ENCODE measurements at places on chromosomes 12 and 14.
A peak's percentile ranks its signal among the peaks of the same experiment; 100 is the strongest.

GRCh38 chr14:22551605-22551997, 37.4 kb downstream of the DAD1 start:
- DNase-seq, result no peak

DNA sequence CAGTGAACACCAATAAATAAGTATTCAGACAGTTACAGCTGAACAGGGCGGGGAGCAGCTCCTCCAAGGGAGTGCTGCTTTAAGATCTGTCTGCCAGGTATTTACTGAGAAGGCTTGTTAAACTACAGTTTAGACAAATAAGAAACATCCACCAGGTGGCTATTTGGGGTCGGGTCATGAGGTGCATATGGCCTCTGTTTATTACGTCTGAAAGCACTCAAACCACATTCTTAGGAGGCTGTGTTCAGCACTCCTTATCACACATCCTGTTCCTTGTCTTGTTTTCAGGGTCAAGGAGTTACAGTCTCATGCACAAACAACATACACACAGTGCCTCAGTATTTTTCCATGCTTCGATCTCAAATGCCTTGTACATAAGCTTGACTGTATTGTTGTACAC, 78.8 kb downstream of the KCNMB4 start:
- DNase-seq, result no peak

DNA sequence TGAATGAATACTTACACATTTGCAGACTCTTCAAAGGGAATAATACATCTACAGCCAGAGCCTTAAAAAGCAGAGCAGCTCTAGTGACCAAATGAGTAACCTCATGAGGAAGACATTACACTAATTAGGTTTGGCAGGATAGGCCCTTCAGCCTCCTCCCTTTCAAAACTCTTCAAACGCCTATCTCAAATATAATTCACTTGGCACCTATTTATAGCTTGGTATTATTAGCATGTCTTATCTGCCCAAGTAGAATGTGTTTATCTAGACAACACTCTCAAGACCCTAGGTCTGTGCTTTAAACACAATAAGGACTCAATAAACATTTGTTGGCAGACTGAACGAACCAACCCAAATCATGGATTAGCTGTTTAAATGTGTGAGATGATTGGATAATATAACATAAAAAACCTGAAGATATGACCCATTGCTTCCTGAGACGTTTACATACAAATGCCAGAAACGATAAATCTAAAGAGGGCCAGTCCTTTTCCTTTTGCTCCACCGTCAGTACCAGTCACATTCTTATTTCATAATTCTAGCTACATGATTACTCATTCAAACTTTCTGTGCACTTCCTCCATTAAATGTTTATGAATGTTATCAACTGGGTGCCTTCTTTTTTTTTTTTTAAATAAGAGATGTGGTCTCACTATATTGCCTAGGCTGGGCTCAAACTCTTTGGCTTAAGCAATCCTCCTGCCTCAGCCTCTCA, 123.3 kb downstream of the CEP83 start:
- peak; percentile 1 for DNase-seq

DNA sequence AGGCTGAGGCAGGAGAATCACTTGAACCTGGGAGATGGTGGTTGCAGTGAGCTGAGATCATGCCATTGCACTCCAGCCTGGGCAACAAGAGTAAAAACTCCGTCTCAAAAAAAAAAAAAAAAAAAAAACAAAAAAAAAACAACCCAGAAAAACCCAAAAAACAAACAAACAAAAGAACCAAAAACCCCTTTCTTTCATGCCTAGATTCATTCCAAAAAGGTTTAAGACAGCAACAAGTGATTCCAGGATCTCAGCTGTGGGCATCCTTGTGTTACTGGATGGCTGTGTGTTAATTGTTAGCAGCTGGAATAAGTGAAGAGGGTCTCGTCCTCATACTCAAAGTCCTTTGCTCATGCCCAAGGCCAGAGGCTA, 9.4 kb downstream of the GPRC5A start:
- no peak for DNase-seq

GRCh38 chr14:76015668-76016067, 30.1 kb downstream of the IFT43 start:
- no peak for DNase-seq

GRCh38 chr12:32902287-32902997, 5.9 kb upstream of the PKP2 start:
- DNase-seq, result no peak

- DNase-seq, result no peak
Observed at GRCh38 chr14:103031956-103032355, 25.4 kb downstream of the CDC42BPB start.

DNA sequence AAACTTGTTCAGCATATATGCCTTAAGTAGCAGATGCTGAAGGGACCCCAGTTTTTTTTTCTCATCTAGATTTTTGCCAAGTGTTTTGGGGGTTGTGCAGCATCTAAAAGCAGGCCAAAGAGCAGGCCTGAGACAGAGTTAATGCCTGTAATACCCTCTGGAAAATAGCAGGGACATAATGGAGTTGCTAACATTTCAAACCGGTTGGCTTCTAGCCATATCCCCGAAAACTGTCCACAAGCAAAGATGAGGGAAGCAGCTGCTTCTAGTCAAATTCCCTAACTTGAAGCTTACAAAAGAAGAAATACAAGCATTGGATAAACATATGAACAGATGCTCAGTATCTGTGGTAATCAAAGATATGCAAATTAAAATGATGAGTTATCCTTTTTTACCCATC, 52.1 kb upstream of the AEBP2 start:
- DNase-seq, result no peak

- peak; percentile 84 for DNase-seq
Observed at GRCh38 chr12:108629824-108630476, 3.7 kb downstream of the SELPLG start.

GRCh38 chr12:120102189-120103043, 14.1 kb downstream of the RAB35 start:
- DNase-seq, result no peak

DNA sequence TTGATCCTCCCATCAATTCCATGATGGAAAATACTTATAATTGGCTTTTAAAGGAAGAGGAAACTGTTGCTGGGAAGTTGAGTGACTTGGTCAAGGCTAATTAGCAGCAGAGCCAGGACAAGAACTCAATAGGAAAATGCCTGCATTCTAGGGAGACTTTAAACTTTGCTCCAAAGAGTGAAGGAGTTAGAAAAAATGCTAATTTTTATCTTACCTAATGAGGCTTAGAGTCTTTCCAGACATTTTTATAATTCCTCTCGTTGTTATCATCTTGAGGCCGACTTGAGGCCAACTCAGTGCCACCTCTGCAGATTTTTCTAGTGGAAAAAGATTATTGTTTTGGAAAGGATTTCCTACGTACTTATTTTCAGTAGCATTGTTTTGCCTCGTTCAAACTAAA, 344.6 kb downstream of the ETNK1 start:
- DNase-seq, result no peak

- no peak for DNase-seq
Observed at GRCh38 chr14:55819610-55820304, 239.8 kb downstream of the KTN1 start.

DNA sequence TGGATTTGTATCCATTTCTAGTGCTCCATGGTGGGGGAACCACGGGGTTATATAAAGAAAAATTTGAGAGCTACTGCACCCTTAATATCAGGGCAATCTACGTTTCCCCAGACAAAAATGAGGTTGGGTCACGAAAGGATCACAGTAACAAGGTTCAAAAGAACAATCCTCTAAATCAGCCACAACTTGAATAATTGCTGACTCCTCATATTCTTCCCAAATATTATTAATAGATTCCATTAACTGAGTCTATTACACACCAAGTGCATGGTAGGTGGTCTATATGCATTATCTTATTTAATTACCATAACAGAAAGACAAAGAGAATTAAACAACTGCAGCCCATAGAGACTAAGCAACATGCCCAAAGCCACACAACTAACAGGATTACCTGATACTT, 438.2 kb downstream of the ETNK1 start:
- no peak for DNase-seq

DNA sequence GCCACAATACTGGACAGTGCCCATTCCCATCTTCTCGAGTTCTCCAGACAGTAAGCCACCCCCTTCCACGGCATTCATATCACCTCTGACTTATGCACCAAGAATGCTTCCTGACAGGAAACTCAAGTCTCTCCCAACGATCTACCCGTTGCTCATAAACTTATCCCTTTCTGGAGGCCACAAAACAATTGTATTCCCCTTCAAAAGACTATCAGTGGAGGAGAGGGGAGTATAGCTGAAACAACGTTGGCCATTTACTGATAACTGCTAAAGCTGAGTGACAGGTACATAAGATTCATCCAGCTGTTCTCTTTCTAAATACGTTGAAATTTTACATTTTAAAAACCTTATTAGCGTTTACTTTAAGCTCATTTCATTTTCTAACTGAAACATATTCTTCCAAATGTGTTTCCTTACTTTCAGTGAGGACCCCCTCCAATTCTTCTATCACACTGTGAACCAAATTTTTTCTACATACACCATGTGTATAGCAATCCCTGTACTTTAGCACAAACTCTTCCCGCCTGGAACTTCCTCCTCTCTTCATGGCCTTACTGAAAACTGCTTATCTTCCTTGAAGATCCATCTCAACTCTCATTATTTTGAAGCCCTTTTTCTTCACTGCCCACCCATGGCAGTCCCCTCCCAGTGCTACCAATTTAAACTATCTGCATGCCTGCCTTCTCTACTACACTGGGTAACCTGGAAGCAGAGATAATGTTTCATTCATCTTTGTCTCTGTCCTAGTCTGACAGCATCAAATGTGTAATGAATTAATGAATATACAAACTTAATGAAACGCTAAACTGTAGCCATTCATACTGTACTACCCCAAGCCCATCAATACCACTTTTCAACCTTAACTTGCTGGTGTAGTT, 28.8 kb downstream of the ATXN2 start:
- DNase-seq, result peak; percentile 86

DNA sequence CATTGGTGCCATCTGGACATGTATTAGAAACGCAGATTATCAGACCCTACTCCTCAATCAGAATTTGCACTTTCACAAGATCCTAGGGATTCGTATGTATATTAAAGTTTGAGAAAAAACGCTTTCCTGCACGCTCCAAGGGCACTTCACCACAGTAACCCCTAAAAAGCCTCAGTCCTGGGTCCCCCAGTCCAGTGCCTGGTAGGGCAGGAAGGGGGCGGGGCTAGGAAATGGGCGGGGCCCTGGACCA, 369 bp downstream of the DEPDC4 start:
- no peak for DNase-seq

- DNase-seq, result no peak
Observed at GRCh38 chr14:56092763-56093162, 25.4 kb upstream of the PELI2 start.

- DNase-seq, result peak; percentile 88
Observed at GRCh38 chr14:22545842-22546721, 42.9 kb downstream of the DAD1 start.

GRCh38 chr12:119700078-119700477, 32.1 kb downstream of the PRKAB1 start:
- DNase-seq, result no peak

- no peak for DNase-seq
Observed at GRCh38 chr14:76727384-76727783, 33.9 kb upstream of the VASH1 start.

- DNase-seq, result no peak
Observed at GRCh38 chr12:123286652-123287373, 15.2 kb upstream of the CDK2AP1 start.

DNA sequence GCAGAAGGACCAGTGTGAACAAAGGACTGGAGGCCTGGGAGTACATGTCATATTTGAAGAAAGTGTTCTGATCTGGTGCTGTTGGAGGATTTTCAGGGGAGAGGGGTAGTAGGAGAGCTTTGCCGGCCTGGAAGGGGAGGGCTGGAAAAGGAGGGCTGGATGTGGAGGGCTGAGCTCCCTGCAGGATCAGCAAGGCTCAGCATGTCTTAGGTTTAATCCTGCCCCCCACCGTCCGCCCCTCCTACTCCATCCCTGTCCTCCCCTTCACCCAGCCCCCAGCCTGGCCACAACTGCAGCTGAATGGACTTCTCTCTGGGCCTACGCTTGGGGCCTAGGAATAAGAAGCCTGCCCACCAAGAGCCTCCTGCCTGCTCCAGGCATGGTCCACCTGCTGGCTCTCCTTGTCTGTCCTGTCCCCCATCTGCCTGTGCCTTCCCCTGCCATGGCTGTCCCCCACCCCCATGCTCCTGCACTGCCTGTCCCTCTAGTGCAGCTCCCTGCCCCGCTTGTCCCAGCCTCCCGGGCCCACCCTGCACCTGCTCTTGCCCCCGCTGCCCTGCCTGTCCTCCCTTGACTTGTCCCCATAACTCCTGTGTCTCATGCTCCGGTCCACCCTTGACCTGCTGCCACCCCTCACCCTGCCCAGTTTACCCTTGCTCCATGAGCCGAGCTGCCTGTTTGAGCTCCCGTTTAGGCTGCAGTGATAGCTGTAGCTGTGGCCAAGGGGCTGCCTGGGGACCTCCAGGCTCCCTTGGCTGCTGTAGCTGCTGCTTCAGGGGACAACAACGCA, 9.8 kb upstream of the RARG start:
- DNase-seq, result no peak

DNA sequence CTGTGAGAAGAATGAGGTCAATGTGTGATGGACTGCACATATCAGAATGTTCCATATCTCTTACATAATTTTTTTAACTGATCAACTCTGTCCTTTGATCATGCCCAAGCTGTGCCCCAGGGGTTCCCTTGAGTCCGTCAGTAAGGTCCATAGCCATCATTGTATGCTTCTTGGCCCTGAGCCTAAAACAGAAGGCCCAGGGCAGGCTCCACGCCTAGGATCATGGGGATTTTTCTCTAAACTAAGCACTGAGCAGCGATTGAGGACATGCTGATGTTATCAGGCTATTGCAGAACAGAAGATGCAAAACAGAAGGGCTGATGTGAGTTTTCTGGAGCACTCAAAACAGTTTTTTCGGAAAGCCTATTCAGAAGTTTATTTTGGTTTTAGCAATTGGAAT, 20.9 kb downstream of the RNASE9 start:
- no peak for DNase-seq

DNA sequence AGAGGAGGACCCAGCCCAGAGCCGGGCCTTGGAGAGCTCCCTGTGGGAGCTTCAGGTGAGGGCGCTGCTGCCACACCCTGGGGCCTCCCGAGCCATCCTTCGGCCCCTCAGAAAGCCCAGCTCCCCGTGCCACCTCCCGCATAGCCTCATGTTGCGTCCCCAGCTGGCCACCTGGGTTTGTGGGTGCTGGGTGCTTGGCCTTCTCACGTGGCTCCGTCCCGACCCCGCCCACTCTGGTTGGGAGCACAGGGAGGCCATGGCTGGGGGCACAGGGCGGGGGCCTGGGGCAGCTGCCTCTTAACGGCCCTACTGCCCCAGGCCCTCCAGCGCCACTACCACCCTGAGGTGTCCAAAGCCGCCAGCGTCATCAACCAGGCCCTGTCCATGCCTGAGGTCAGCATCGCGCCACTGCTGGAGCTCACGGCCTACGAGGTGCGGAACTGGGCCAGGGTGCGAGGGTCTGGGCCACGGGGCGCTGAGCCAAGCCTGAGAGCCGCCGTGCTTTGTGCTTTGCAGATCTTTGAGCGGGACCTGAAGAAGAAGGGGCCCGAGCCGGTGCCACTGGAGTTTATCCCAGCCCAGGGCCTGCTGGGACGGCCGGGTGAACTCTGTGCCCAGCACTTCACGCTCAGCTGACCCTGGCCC, 7.6 kb downstream of the NOC4L start:
- no peak for DNase-seq

GRCh38 chr12:119869720-119870119, 7.4 kb downstream of the CIT start:
- peak; percentile 85 for DNase-seq

GRCh38 chr14:97329701-97330100, 532.5 kb downstream of the VRK1 start:
- no peak for DNase-seq

All from fibroblast of upper back skin (primary cell).